ENCODE measurements at places on chromosomes 4 and X.
A peak's percentile ranks its signal among the peaks of the same experiment; 100 is the strongest.

DNA sequence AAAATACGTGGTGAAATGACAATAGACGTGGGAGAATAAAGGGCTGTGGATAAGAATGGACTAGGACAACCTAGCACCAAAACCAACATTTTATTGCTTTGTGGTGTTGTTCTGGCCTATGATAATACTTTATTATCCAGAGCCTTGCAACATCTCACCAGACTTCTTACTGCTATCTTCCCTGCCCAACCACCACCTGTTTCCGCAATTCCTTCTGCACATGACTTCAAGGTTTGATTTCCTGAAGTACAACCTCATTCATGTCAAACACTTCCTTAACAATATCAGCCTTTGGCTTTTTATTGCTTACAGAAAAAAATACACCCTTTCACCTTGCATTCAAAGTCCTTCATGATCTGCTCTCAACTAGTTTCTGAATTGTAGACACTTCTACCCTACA is 84.8 kb downstream of the RTL3 start:
- DNase-seq: no peak

- DNase-seq: peak; percentile 14
Measured at GRCh38 chr4:575281-576141, 584 bp downstream of the TMEM271 start.

GRCh38 chr4:122914292-122914904 is 8.0 kb downstream of the NUDT6 start:
- no peak for DNase-seq

DNA sequence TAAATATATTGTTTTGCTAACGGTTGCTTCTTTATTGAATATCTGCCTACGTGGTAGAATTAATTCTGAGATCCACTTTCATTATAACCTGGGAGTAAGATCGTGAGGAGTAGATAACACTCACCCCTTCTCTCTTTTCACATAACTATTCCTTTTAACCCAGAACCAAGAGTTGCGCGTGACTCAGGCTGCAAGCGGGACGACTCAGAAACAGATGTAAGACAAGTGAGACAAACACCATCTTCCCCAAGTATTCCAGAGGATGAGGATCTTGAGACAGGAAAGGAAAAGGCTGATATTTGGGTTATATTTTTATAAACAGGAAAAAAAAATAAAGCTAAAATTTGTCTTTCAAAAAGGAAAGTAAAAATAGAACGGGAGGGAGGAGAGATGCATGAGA is 318.8 kb upstream of the NOCT start:
- DNase-seq: no peak

DNA sequence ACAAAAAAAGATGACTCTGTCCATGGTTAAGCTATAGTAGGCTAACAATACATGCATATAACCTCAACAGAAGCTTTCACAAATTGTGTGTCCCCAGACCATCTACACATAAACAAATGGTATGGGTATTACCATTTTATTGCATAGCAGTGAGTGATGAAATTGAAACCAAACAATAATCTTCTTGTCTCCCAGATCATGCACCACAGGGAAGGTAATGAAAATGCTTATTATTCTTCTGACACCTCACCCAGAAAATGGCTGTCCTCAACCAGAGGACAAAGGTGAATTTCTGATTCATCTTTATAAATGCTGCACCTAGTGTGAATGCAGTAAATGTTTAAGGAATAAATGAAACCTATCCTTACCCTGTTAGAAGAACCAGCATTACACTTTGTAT is 8.0 kb downstream of the PRSS12 start:
- no peak for DNase-seq

GRCh38 chrX:46876901-46877300 is 35.3 kb upstream of the JADE3 start:
- DNase-seq: no peak

DNA sequence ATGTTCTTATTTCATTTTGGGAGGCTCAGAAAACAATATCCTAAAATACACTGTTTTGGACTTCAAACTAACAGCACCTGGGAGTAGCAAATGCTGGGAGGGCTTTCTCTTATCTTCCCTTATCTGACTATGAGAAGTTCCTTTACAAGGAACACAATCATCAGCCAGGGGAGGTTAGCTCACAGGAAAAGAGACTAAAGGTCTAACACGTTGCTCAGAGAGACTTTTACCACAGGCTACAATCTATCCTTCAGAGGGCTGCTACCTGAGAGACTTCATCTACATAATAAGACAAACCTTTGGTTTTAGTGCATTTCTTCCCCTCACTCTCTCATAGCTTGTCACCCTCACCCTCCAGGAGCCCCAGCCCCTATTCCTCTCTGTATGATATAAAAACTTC is 35.8 kb downstream of the MEPE start:
- DNase-seq: no peak

GRCh38 chrX:109952985-109953905 is 49.7 kb upstream of the TMEM164 start:
- no peak for DNase-seq
